Activated CD8-positive, alpha-beta memory T cell treated with anti-CD3 and anti-CD28 coated beads, Interleukin-2, amount 50 U/mL, for 48 hours (primary cell): ENCODE measurements at places on chromosomes 11 and 22.

DNA sequence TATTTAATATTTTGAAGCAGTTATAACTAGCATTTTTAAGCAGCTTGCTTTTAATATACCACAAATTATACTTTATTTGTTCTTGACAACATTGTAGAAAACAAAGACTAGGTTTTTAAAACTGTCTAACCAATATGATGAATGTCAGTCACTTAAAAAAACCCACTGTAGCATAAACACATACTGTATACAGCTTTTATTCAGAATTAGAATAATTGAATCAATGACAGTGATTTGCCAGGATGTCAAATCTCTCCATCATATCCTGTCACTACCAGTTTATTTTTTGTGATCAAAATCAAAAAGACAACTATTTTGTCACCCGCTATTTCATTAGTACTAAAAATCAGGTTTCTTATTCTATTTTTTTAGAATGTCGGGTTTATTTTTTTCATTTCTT, 26.5 kb downstream of the PAX6 start:
- DNase-seq: no peak

- DNase-seq: no peak
Measured at GRCh38 chr11:119319136-119319699, 2.3 kb upstream of the MCAM start.

DNA sequence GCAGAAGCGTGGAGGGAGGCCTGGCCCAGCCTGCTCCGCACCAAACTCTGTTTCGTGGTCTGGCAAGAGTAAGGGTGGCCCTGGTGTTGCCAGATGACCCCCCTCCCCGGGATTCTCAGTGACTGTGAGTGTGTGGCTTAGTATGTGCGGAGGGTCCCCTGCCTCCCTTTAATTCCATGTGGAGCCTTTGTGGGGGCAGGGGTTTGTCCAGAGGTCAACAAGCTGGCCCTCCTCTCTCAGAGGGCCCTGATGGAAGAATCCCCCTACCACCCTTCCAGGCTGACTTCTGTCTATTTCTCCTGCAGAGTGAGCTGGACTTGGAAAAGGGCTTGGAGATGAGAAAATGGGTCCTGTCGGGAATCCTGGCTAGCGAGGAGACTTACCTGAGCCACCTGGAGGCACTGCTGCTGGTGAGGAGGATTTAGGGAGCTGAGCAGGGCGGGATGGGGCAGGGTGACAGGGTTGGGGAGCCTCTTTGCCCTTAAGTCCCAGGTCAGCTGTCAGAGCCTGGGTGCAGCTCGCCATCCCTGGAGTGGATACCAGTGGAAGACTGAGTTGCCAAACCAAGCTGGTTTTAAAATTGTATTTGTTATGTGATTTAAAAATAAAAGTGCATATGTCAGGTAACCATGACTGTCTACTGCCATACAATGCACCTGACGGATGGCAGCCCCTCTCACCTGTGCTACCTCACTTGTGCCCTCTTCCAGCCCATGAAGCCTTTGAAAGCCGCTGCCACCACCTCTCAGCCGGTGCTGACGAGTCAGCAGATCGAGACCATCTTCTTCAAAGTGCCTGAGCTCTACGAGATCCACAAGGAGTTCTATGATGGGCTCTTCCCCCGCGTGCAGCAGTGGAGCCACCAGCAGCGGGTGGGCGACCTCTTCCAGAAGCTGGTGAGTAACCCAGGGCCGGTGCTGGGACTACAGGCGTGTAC, 80.6 kb downstream of the BCR start:
- DNase-seq: no peak

GRCh38 chr22:27992294-27993165, 73.5 kb upstream of the PITPNB start:
- peak; percentile 25 for DNase-seq

- no peak for DNase-seq
Measured at GRCh38 chr11:47400768-47401279, 7.6 kb upstream of the SLC39A13 start.

DNA sequence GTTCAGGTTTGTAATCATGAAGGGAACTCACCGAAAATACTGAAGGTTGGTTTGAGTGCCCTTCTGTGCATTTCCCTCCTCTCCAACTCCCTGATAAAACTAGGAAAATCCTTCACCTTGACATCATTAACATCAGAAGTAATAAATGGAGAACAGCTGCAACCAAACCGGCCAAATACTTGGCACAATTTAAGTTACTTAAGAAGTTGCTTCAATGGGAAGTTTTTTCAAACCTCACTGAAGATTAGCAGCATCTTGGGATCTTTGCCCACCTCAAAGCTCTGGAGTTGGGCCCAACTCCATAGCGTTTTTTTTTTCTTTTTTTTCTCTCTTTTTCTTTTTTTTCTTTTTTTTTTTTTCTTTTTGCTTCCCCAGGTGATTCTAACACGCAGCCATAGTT, 784.8 kb downstream of the KCNA4 start:
- DNase-seq: no peak

GRCh38 chr11:17593466-17594245, 46.6 kb downstream of the OTOG start:
- DNase-seq: peak; percentile 23

- no peak for DNase-seq
Measured at GRCh38 chr11:69434471-69434931, 47.0 kb upstream of the LINC01488 start.

GRCh38 chr22:38707346-38707745, 1.6 kb downstream of the GTPBP1 start:
- no peak for DNase-seq

DNA sequence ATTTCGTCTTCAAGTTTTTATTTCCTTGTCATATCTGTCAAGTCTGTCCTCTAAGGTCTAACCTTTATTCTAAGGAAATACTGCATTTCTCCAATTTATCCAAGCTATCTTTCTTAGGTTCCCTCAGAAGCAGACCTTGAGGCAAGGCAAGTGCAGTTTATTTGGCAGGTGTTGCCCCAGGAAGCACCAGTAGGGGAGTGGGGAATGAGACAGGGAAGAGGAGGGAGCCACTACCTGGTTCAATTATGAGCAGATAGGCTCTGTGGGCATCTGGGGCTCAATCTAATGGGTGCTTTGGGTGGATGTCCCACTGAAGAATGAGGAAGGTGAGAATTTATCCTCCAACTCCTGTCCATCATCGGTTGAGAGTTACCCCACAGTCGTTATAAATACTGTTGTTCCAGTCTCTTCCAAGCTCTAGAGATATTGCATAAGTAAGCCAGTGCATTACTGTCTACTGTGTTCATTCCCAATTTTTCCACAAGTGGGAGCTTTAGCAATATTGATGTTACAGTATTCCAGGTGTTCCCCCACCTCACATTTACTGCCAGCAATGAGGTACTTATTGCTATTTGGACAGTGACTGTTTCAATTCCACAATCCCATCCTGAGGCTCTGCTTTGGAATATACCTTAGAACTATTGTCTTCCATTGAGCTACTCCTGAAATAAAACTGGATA, 154.9 kb upstream of the CEP126 start:
- no peak for DNase-seq

- DNase-seq: no peak
Measured at GRCh38 chr11:9990221-9990973, 303.6 kb downstream of the SBF2 start.

DNA sequence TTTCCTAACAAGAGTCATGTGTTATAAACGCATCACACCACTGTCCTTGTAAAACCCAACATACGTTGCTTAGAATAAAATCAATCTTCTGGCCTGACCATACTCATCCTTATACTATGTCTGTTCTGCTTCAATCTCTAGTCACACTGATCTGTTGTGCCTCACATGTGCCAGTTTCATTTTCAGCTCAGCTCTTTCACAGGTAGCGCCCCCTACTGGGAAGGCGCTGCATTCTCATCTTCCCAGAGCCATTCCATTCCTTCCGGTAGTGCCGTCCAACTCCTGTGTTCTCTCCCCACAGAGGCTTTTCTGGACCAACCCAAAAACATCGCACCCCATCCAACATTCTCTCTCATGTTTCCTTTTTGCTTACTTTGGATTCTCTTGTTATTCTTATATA, 22.2 kb downstream of the CASP5 start:
- peak; percentile 79 for DNase-seq

DNA sequence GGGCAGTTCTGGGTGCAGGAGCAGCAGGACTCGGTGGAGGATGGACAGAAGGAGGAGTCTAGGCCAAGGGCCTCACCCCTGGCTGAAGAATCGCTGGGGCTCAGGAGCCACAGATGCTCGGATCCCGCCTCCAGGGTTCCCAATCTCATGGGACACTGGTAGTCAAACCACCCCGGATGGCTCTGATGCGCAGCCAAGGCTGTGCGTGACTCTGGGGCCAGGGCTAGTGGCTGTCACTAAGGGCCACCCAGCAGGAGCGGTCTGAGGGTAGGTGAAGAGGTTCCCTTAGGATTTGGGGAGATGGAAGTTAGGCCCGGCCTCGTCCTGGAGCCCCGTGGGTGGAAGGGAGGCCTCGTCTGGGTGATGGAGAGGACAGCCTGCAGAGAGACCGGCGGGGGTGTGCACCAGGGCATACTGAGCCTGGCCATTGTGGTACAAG, 300.6 kb downstream of the TBC1D22A start:
- DNase-seq: peak; percentile 43

GRCh38 chr11:74634537-74634936, 42.2 kb downstream of the POLD3 start:
- DNase-seq: no peak

DNA sequence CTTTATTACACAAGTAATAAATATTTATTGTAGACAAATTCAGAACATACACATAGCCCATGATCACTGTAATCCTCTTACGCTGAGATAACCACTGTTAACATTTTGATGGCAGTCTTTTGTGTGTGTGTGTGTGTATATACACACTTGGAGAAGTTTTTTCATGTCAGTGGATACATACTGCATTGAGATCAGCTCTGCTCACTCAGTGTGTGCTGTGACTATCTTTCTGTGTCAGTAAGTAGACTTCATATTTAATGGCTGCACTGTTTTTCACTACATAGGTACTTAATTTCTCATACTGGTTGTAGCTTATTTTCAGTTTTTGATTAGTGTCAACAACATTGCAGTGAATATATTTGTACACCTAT, 82.9 kb downstream of the FAM83F start:
- DNase-seq: no peak

- DNase-seq: no peak
Measured at GRCh38 chr22:44351037-44351436, 38.3 kb upstream of the SHISAL1 start.

- no peak for DNase-seq
Measured at GRCh38 chr11:40513281-40513680, 946.2 kb downstream of the LRRC4C start.

- DNase-seq: no peak
Measured at GRCh38 chr11:102293873-102294601, 23.2 kb upstream of the BIRC3 start.

DNA sequence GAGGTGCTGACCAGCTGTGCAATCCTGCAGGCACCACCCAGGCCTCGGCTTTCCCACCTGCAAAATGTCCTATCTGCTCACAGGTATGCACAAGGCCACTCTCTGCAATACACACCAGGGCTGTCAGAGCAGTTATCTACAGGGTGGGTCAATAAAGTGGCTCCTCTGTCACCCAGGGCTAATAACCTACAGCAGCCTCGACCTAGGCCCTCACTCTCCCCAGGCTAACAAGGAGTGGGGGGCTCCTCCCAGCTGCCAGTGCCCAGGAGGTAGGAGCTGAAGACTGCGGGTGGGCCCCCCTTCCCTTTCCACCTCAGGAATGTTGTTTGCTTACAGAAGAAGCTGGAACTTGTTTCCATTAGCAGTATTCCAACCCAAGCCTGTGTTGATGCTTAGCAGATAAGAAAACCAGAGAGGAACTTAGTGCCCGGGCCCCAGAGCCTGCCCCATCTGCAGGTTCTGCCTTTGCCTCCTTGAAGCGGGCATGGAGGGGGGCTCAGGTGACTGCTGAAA, 26.8 kb downstream of the MYH9 start:
- no peak for DNase-seq

- DNase-seq: no peak
Measured at GRCh38 chr11:92206441-92206840, 18.2 kb upstream of the FAT3 start.

DNA sequence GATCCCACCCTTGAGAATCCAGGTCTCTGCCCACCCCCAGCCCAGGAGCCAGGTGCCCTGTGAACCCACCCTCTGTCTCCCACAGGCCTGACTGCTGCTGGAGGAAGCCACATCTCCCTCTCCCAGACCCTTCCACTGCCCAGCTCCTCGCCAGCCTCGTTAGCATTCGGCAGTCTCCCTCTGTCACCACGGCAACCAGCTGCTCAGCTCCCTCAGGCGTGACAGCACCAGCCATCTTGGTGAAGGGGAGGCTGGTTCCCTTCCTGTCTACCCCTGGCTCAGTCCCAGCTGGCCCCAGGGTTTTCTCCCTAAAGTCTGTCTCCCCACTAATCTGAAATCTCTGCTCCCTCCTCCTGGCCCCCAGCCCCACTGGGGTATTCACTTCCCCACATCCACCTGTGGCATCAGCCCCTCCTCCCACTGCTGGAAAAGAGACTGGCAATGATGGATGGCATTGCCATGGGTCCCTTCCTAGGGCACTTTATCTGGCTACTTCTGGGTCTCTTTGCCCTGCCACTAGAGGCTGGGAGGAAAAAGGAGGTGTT, 28.1 kb downstream of the NRXN2 start:
- DNase-seq: no peak

DNA sequence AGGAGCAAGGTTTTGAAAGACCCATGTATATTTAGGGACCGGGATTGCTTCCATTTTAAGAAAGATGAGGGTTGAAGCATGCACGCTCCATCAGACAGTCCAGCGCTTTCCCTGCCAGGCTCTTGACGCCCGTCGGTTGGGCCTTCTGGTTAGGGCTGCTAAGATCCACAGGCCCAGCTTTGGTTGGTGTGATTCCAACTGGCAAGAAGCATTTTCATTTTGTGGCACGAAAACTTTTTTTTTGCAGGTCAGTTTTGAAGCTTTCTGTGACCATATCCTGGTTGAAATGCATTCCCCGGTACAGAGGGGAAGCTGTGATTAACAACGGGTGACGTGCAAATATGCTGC, 34.3 kb upstream of the MPPED1 start:
- DNase-seq: no peak

DNA sequence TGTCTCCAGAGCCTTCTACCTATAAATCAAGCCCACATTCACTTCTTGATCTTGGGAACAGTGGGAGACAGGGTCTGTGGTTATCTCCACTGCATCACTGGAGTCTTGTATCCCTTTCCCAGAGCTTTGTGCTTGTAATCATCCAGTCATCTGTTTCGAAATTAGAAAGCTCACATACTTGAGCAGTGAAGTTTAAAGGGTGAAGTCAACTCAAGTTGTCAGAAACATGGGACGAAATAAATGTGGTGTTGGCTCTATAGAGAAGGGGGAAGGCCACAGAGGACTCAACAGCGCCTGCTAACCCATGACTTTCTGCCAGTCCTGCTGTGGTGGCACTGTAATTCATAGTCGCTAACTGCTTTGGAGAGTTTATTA, 197.5 kb downstream of the DBX1 start:
- no peak for DNase-seq

DNA sequence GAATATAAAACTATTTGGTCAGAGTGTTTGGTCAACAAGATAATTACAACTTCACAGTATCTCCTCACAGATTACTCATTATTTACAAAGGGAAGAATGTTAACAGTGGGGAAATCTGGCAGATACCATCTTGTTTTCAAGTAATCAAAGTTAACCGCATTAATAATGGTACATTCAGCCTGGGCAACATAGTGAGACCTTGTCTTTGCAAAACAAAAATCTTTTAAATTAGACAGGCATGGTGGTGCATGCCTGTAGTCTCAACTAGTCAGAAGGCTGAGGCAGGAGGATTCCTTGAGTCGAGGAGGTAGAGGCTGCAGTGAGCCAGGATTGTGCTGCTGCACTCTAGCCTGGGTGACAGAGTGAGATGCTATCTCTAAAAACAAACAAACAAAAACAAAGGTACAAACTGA, 78.5 kb downstream of the ACER3 start:
- no peak for DNase-seq
